ENCODE measurements at places on chromosomes 7 and 10.

DNA sequence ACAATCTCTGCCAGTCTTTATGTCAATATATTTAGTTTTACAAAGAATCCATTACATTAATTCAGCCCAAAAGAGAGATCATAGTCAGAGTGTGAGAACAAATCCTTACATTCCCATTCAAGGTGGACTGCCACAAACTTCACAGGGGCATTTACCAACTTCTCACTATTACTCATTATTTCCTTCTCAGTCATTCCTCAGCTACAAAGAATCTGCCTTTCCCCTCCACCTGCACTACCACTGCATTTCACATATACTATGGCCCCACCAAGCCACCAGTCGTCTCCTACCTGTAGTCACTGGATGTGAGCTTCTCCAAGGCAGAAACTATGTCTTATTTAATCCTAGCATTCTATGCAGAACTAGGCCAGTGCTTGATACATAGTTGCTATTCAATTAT lies 94.3 kb downstream of the USP6NL start:
- no peak for DNase-seq

DNA sequence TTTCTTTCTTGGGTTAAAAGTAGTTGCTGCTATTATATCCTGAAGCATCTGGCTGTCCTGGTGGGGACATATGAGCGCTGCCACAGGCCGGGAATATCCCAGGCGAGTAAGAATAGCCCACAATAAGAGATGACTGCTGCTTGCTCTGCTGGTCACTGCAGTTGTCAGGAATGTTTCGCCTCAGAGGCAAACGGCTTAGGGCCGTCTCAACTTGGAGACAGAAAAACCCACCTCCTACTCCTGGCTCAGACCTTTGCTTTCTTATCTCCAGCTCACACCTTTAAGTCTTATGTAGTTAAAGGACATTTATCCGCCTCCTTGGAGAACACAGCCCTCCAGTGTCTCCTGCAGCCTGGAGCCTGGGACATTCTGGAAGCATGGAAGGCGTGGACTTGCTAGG lies at the start of gene GJD4:
Gene GJD4 (plus strand): TSS at position 151 of the 400 bp plus-strand sequence. CDS start 227 bp downstream, at position 378.
- DNase-seq: no peak

DNA sequence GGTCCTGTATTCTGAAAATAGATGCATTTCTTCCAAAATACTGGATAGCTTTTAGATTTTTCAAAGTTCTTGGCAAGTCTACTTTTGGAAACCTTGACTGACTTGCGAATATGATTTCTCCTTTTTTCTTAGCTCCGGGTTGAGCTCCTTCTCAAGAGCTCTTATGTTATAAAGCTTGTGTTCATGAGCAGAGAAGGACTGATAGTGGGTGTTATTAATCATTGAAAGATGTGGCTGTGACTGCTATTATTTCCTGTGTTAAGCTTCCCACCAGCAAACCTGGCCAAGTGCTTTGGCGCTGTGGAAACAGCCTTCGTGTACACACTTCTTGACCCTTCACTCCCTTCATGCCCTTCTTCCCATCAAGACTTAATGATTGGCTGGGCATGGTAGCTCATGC lies 98.2 kb downstream of the KIAA1217 start:
- DNase-seq: no peak

DNA sequence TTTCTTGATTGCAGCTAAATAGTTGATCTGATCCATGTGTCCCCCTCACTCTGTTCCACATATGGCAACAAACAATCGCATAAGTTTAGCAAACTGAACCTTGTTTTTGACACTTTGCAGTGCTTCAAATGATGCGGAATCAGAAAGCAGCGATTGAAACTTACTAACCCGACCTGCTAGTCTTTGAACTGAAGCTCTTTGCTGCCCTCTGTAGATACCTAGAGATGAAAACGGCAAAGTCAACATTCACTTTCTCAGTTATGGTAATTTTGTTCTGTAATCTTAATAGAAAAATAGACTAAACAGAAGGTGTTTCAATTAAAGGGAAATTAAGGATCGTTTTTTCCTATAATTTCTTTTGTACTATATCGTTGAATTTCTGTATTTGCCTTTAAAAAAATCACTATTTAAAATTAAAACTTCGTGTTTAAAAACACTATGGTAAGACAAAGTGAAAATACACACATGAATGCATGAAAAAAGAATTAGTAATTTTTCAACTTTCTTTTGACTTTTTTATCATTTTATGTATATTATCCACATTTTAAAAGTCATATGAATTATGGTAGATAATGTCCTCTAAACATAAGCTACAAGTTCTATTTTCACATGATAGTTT lies 276.5 kb downstream of the MAGI2 start:
- no peak for DNase-seq

- DNase-seq: no peak
Observed at GRCh38 chr7:92632791-92633190, 42.6 kb upstream of the FAM133B start.

DNA sequence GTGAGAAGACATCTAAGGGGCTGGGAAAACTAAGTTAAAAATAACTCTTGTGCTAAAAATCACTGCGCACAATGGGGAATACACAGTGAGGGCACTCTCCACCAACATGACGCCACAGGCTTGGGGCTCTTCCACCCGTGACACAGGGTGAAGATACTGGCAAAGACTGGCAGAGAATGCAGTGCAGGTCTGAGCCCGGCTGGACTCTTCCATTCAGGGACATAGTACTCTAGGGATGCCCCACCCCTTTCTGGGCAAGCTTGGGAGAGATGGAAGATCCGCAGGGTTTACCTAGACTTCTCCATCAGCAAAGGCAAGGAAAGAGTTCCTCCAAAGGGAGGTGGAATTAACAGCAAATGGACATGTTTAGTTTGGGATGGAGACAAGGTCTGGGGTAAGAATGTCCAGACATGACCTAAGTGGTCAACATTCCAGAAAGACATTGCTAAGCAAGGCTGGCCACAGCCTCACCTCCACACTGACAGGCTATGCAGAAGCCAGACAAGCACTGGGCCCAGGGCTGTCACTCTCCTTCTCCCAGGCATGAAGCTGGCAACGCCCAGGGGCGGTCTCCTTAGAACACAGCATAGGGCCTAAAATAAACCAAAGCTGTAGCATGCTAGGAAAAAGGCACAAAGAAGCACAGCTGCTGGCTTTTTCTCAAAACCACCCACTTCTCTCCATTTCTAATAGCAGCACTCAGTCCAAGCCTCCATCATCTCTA lies 28.1 kb downstream of the XPNPEP1 start:
- DNase-seq: no peak

- no peak for DNase-seq
Observed at GRCh38 chr7:22718200-22718711, 8.7 kb upstream of the IL6 start.

- no peak for DNase-seq
Observed at GRCh38 chr7:130144312-130145171, 60.7 kb downstream of the TMEM209 start.

GRCh38 chr10:45001381-45002148 lies 842 bp downstream of the ZNF22 start:
- peak; percentile 9 for DNase-seq

- no peak for DNase-seq
Observed at GRCh38 chr10:105534086-105534485, 893.0 kb downstream of the SORCS3 start.

DNA sequence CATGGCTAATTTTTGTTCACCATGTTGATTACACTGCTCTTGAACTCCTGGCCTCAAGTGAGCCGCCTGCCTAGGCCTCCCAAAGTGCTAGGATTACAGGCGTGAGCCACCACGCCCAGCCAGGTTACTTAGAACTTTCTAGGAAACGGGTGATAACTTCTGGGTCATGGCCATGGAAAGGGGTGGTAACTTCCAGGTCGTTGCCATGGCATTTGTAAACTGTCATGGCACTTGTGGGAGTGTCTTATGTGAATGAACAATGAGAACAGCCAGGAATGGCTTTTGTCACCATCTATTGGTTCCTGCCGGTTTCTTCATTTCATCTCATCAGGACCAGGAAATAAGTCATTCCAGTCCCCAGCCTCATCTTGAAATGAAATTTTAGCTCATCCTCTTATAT lies 120.9 kb downstream of the SLC16A9 start:
- DNase-seq: no peak

DNA sequence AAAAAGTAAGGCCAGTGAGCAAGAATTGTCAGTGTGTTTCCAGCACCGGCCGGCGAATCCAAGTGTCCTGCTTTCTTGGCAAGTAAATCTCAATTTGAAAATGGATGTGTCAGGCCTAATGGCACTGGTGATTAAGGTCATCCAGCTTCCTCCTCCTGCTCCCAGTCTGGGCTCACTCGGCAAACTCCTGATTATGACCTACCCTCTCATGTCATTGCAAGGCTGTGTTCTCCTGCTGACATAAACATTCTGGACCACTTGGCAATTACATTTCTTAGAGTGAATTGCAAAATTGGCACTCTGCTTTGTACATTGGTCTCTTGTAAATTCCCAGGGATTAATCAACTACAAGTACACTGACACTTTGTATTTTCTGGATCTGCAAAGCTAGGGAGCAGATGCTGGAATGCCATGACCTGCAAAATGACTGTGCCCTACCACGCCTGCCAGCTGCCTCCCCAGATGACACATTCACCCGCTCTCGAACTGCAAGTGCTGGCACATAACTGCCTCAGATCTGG lies 473.8 kb downstream of the KIF20B start:
- no peak for DNase-seq

DNA sequence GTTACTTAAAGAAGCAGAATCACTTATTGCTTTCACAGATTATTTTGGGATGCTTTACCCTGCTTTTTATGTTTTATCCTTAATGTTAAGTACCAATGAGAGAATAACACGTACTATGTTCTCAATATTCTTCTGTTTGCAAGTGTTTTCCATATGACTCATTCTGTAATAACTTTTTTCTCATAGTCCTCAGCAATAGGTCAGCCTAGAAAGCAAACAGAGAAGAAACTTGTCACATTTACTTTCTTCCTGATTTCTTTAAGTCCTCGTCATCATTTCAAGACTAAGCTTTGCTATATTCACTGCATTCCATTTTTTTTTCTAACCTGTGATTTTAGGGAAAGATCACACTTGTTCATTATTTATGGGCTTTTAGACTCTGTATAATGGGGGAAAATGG lies 6.8 kb upstream of the AGR2 start:
- no peak for DNase-seq

- DNase-seq: no peak
Observed at GRCh38 chr7:126716321-126716720, 536.4 kb downstream of the GRM8 start.

DNA sequence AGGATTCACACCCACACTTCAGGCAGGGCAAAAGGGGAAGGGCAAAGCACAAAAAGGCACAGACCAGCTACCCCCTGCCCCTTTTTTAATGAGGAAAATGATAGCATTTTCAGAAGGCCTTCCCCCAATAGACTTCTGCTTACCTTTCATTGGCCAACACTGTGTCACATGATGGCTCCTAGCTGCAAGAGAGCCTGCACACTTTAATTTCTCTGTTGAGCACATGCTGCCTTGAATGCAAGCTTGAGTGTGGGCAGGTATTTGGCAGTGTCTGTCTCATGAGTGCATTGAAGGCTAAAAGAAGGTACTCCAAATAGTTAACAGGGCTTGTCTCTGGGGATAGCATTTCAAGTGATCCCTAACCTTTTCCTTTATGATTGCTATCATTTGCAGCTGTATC lies 175.4 kb upstream of the NFE2L3 start:
- DNase-seq: no peak

- no peak for DNase-seq
Observed at GRCh38 chr7:33722383-33723101, 182.8 kb upstream of the BMPER start.

GRCh38 chr7:80601999-80602398 lies 36.4 kb upstream of the CD36 start:
- DNase-seq: no peak
